ENCODE measurements at places on chromosomes 7 and 10. TPM values are rescaled to one million over a fixed set of nuclear protein-coding genes. Genes with fewer than 3 reads are reported as not detected.

Gene MXI1
- total RNA-seq = 8.4 TPM

Gene GAD2
- not detected for total RNA-seq

Gene AKR1B1
- total RNA-seq = 89.5 TPM

Gene IRF5
- total RNA-seq = 0.81 TPM

Gene PPIF
- 93.2 TPM for total RNA-seq

Gene ELOVL3
- total RNA-seq = 0.31 TPM

Gene FAM25C
- total RNA-seq = 0.92 TPM

- no peak for DNase-seq
Measured at GRCh38 chr10:75766106-75766505, 334.7 kb downstream of the LRMDA start.

GRCh38 chr7:24038993-24039392, 245.0 kb upstream of the NPY start:
- DNase-seq = no peak

DNA sequence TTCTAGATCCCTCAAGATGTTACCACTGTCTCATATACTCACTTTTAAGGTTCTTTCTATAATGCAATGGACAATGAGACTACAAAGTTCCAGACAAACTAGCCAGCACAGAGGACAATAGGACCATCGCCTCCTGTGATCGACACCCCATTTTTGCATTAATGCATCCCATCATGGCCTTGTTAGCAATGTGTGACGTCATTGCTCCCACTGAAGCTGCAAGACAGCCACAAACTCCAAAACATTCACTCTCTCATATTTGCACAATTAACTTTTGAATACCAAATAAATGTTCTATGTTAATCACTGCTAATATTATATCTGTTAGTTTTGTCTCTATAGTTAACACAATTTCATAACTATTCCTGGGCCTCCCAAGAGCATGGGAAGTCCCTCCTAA, 88.8 kb upstream of the TMEM72 start:
- DNase-seq = no peak

- peak; percentile 29 for DNase-seq
Measured at GRCh38 chr7:120724448-120724847, 133.5 kb downstream of the TSPAN12 start.

GRCh38 chr7:114760477-114760876, 161.4 kb upstream of the MDFIC start:
- DNase-seq = no peak

DNA sequence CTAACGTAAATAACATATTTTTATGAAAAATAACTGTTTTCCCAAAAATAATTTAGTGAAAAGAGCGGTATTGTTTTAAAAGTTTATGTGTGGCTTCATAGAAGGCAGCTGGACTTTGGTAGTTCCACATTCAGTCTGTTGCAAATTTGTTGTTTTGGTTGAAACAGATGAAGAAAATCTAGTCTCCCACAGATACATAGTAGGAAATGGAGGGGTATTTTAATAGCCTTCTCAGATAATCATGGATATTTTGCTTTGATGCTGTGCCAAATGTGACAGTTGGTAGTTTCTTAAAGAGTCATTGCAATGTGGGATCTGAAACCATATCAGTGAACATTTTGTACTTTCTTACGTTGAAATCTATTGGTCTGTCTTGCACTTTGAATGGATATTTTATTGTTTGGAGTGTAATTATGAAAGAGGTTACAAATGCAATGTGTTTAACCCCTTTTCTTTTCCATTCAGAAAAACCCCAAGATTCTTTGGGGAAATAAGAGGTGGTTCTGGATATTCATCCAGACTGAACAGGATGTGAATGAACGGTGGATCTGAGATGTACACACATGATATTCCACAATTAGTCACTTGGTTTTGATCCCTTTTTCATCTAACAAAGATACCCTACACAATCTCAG, 10.4 kb downstream of the ZNF365 start:
- peak; percentile 75 for DNase-seq

DNA sequence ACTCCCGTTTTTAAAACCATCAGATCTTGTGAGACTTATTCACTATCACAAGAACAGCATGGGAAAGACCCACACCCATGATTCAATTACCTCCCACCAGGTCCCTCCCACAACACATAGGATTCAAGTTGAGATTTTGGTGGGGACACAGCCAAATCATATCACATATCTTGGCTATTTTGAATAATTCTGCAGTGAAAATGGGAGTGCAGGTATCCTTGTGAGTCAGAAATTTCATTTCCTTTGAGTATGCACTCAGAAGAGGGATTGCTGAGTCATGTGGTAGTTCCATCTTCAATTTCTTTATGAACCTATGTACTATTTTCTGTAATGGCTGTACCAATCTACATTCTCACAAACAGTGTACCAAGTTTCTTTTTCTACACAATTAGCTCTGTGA, 125.8 kb downstream of the ANKRD7 start:
- peak; percentile 14 for DNase-seq

DNA sequence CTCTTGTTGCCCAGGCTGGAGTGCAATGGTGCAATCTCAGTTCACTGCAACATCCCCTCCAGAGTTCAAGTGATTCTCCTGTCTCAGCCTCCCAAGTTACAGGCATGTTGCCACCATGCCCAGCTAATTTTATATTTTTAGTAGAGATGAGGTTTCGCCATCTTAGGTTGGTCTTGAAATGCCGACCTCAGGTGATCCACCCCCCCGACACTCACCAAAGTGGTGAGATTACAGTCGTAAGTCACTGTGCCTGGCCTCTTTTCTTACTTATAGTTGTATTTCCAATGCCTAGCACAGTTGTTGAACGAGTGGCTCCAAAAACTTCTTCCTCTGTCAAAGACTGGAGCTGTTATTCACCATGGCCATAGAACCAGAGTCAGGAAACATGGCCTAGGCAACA, 6.7 kb downstream of the RNF216 start:
- no peak for DNase-seq

GRCh38 chr7:33936503-33936902, 31.2 kb downstream of the BMPER start:
- no peak for DNase-seq

DNA sequence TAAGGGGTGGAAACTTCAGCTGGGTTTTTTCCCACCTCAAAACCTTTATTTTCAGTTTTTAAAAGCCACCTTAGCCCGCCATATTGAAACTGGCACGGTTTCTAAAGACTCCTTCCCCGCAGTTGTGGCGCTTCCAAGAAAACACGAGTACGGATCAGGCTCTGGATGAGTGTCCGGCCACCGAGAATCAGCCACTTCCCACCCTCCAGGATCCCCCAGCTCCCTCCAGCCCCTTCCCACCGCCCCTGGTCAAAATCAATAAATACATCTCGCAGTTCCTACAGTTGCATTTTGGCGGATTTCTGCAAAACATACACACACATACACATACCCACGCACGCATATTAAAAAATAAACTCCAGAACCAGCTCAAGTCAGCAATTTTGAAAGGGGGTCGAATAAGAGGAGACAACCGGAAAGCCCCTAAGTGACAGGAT, 1.1 kb downstream of the SFMBT2 start:
- no peak for DNase-seq

DNA sequence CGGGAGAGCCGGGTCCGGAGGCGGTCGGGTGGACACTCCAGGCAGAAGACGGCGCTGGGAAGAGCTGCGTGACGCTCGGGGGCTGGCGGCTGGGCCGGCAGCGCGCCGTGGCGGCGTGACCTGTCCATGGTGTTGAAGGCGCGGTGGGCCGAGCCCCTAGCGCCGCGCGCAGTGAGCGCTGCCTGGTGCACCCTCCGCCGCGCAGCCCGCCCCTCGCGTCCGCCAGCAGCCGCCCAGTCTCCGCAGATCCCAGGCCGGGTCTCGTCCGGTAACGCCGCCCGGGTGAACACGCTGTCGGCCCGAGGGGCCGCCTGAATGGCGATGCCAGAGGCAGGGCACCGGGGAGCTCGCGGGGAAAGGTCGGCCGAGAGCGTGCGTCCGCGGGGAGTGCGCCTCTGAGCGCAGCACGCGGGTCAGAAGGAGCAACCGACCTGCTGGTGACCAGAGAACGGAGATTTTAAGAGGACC, 657 bp upstream of the TMEM178B start:
- peak; percentile 11 for DNase-seq

DNA sequence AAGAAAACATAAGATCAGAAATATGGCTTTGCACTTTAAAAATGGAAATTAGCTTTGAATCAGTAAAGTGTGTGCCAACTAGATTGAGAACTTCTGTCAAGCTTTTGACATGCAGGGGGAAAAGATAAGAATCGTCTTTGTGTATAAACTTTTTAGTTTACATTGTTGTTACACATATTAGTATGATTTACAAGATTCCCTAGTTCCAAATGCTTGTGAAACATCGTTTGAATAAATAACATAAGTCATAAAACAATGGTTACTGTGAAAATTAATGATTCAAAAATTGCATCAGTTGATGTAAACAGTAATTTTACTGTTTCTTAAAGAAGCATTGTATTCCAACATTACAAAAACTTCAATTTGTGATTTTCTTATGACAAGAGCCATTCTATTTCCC, 207.6 kb upstream of the MTPN start:
- DNase-seq = no peak

DNA sequence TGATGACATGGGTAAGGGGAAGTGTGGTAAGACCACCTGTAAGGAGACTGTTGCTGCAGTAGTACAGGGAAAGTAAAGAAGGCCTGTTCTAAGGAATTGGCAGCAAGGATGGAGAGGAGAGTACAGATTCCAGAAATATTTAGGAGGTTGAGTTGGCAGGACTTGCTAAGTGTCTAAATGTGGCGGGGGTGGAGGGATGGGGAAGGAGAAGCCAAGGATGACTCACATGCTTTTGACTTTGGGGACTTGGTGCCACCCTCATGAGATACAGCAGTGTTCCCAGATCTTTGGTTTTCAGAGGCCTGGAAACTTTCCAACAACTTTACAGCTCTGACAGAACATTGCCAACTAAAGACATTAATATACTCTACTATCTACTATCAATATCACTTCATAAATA, 45.4 kb downstream of the CDK6 start:
- no peak for DNase-seq

- DNase-seq = no peak
Measured at GRCh38 chr10:90966146-90966545, 45.3 kb upstream of the ANKRD1 start.

- DNase-seq = no peak
Measured at GRCh38 chr7:111460695-111461094, 101.6 kb downstream of the IMMP2L start.

DNA sequence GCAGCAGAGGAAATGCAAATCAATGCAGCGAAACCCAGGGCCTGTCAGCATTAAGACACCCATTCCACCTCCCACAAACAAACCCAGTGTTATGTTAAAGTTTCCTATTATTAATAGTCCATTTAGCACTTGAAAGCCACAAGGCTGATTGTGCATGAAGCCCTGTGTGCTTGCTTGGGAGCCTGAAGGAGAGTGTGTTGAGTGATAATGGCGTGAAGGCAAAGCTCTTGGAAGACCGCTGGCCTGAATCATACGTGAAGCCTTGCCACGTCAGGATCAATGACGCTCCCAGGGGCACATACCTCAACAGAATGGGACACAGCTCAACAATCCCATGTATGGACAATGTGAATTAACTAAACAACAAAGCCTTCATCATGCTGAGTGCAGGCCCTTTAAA, 25.1 kb downstream of the PTPRN2 start:
- DNase-seq = no peak

DNA sequence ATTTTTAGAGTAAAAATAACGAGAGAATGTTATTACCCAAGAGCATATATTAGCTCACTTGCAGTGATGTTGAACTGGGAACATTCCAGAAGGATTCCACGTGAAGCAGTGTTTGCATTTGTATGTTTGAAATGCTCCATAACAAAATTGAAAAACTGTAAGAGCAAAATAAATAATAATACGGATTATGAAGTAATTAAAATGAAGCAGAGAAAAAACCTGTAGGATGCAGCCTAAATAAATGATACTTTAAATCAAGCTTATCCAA, 203.3 kb downstream of the BAMBI start:
- no peak for DNase-seq

GRCh38 chr7:15886626-15887025, 200.1 kb upstream of the MEOX2 start:
- DNase-seq = no peak

- DNase-seq = no peak
Measured at GRCh38 chr7:105295596-105296352, 92.9 kb downstream of the SRPK2 start.

DNA sequence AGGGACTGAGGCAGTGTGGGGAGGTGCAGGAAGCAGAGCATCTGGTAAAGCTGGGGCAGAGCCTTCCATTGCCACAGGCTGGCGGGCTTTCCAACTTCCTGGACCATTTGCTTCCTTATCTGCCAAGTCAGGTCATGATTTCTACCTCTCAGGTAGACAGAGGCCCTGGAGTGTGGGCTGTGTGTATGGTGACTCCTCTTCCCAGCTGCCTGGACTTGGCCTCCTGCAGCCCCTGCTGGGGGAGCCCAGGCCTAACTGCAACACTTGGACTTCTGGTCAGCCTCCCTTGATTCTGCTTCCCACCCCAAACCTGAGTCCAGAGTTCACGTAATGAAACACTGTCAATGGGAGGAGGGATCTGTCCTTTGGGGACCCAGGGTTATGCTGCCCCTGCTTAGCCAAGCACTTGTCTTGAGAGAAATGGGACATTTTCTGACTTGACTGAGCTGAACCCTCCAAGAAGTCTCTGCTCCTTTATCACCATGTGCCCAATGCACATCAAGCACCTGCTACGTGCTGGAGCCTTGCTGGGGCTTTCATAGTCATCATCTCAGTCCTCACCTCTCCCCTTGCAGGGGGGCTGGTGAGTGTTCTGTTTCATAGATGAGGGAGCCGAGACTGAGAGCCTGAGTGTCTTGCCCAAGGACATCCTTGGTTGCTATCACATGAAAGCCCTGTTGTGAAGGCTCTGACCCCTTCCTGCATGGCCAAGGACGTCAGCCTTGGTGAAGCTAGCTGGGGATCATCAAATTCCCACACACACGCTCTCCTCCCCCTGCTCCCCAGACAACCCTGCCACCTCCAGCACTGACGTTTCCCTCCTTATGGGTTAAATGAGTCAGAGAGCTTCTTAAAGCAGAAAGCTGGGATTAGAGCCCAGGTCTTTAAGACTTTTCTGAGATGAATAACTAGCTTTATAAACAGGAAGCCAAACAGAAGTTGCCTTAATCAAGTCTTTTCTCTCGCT, 3.4 kb downstream of the CLEC2L start:
- no peak for DNase-seq

- no peak for DNase-seq
Measured at GRCh38 chr7:141133646-141134045, 59.8 kb downstream of the TMEM178B start.

DNA sequence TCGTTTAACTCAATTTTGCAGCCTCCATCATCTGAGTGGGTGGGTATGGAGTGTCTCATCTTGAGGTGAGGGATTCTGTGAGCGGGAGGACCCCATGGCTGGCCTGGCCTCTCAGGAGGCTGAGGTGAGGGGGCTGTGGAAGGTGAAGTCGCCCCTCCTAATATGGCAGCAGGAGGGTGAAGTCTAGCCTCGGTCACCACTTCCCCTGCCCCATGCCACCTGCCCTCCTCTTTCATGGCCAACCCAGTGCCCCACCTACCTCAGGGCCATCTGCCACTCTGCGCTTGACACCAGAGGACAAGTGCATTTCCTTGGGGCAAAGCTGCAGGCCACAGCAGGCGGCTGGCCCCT, 8.7 kb downstream of the RASGEF1A start:
- DNase-seq = no peak

Data from foreskin keratinocyte (primary cell).